ENCODE measurements at places on chromosomes 6 and 20.
A peak's percentile ranks its signal among the peaks of the same experiment; 100 is the strongest.

DNA sequence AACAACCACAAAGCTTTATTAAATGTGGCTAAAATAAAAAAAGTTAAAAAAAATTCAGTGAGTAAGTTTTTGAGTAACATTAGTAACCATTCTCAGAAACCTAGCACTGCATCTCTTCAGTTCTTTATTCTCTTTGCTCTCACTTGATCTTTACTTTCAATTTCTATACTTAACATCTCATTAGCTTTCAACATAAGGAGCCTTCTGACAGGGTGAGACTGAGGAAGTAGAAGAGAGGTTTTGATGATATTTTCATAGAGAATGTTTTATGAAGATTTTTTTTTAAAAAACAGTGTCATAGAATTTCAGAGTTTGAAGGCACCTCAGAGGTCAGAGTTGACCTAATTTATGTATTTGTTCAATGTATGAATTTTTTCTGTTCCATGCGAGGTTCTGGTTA lies 60.8 kb downstream of the FAM83B start:
- DNase-seq = no peak

DNA sequence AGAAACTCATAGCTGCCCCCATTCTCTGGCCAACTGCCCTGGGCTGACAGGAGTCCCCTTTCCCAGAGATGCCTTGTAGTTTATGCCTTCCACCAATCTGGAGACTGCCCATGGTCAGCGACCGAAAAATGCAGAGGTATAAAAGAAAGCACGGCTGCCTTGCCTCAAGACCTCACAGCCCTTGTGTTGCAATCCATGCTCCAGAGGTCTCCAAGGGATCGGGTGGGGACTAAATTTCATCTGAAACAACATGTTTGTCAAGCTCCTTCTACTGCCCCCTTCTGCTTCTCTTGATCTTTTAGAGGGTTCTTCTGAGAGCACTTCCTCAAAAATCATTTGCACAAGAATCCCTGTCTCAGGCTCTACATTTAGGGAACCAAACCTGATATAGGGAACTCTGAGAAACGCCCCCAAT lies 128.8 kb downstream of the PLCB1 start:
- no peak for DNase-seq

DNA sequence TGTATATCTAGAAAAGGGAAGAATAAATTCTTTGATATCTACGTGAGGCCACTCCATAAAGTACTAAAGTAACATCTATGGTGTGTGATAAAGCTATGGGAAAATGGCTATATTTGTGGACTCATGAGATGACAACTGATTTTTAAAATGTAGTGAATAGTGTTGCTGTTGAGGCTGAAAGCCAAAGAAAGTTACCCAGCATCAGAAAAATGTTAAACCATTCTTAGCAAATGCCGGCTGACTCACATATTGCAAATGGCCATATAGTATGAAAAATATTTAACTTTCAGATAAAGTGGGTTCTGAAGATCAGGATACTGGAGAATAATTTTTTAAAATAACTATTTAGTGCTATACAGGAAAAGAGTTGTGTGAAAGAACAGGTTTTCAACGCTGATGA lies 129.9 kb upstream of the GRIK2 start:
- DNase-seq = no peak

DNA sequence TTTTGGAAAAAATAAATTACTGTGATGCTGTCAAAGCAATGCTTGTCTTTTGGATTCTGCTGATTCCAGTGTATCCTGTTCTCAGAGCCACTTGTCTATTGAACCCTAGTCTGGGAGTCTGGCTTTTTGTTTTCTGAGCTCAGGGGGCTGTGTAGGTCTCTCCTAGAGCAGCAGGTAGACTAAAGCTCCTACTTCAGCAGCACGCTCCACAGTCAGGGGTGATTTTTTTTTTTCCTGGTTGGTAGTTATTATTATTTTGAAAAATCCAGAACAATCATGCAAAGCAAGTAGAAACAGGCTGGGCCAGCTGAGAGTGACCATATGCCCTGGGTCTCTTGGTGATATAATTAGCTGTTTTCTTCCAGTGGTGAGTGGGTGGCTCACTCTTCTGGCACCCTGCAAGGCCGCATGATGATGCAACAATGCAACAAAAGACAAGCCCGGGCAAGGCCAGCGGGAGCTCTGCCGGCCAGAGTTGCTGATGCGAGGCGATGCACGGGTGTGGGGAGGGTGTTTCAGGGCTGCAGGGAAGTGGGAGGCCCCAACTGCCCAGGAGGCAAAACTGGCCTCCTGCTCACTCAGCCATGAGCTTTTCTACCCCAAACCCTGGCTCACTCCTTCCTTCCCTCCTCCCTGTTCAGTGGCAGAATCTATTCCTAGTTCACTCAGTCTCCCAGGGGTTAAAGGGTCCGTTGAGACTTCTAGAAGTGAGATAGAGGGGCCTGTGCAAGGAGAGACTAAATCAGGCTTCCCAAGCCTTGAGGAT lies 11.5 kb upstream of the CDKN1A start:
- peak; percentile 76 for DNase-seq

DNA sequence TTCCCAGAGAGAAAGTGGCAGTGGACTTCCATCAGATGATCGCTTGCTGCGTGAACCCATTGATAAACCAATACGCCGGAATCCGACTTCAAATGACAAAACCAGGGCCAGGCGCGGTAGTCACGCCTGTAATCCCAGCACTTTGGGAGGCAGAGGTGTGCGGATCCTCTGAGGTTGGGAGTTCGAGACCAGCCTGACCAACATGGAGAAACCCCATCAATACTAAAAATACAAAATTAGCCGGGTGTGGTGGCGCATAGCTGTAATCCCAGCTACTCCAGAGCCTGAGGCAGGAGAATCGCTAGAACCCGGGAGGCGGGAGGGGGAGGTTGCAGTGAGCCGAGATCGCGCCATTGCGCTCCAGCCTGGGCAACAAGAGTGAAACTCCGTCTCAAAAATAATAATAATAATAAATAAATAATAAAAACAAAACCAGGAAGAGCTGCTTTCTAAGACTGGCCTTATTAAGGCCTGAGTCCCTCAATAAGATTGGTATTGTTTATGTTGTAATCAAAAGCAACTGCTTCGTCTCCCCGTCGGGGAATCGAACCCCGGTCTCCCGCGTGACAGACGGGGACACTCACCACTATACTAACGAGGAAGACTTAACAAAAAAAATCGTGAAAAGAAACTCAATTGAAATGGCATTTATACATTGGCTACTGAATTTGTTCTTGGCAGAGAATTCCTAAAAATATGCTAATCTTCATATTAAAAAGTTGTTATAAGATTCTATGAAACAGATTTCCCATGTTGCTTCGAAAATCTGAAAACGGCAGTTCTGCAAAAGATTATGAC lies 110.2 kb upstream of the ZNF184 start:
- DNase-seq = peak; percentile 53

DNA sequence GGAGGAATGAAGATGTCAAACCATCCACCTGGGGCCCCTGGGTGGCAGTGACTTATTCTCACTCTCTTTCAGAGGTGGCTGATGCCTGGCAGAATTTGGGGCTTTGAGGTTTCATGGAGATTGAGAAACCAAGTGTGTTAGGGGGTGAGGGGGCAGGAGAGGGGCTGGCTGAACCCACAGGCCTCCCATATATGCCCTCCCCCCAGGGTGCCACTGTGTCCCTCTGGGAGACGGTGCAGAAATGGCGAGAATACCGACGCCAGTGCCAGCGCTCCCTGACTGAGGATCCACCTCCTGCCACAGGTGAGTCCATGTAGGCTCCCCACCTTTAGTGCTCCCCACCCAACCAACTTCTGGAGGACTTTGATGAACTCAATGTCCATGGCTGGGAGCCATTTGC lies 7.6 kb downstream of the GLP1R start:
- no peak for DNase-seq

DNA sequence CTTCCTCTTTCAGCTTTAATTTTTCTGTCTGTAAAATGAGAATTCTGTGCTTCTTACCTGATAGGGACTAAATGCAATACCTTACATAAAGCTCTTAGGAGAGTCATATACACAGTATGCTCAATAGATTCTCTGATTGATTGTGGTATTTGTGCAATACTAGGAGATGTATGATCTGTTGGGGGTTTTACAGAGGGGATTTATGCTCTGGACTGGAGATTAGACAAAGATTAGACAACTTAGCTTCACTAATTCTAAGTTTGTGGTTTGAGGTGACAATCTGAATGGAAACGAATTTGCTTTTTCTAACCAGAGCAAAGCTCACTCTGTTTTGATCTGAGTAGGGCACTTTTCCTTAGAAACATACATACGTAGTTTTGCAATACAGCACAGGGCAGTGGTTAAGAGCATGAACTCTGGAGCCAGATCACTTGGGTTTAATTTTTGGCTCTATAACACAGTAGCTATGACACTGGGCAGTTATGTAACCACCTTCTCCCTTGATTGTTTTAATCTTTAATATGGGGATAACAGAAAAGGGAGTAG lies 126.2 kb downstream of the RNF144B start:
- no peak for DNase-seq

DNA sequence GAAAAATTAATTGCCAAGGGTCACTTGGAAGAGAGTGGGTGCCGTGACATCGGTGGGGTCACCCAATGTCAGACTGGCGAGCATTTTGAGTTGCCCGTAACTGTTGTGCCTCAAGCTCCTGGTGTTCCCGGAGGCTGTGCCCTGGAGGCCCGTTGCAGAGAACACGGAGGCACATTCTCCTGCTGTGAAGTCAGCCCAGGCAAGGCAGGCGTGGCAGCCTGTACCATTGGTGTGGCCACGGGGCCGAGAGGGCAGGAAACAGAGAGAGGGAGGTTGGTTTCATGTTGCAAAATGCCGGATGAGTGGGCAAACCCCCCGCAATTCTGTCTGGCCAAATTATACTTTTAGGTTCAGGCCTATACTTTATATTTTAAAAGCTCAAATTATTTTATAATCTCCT lies 81.2 kb downstream of the THBS2 start:
- peak; percentile 83 for DNase-seq

DNA sequence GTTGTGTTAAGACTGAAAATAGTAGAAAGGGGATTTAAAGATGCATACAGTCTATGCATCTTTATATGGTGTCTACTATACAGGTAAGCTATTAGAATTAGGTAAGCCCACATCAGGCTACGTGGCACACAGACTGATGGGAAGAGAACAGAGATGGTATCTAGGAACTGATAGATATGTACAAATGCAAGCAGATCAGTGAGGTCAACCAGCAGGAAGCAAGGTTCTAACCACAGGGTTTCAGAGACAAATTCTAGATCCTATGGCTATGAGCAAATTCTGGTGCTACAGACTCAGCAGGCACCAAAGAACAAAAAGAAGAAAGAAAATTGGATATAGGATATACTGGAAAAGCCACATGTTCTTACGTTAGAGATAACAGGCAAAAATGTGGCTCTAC lies 110.6 kb downstream of the TRDN start:
- no peak for DNase-seq

DNA sequence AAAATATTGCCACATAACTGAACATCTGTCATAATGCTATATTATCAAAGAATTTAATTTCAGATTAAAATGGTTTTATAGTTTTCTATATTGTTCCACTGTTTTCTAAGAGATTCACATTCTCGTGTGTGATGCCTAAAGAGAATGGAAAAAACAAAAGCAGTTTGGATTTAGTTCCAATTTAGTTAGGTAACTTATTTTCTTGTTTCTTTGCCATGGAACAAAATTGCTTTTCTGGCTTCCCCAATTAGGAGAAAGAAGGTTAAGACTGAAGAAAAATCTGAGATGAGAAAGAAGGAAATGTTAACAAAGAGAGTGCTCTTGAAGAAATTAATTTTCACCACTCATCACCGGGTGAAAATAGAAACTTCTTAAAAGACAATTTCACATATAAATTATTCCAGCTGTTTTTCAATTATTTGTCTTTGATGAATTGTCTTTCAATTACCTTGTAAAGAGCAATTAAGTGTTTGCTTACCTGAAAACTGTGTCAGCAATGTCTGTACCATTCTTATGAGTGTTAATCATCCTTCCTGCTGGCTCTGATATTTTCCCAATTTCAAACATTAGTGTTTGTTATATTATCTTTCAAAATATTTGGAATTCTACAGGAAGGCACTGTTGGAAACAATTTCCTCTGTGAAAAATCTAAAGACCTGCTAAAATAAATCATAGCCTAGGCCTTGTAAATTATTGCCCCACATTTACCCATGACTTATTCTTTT lies 19.5 kb downstream of the PHACTR2 start:
- DNase-seq = no peak
